ENCODE measurements at places on chromosomes 6 and 20.

- no peak for DNase-seq
These were observed 538.5 kb downstream of the CD83 start for GRCh38 chr6:14656078-14656521.

DNA sequence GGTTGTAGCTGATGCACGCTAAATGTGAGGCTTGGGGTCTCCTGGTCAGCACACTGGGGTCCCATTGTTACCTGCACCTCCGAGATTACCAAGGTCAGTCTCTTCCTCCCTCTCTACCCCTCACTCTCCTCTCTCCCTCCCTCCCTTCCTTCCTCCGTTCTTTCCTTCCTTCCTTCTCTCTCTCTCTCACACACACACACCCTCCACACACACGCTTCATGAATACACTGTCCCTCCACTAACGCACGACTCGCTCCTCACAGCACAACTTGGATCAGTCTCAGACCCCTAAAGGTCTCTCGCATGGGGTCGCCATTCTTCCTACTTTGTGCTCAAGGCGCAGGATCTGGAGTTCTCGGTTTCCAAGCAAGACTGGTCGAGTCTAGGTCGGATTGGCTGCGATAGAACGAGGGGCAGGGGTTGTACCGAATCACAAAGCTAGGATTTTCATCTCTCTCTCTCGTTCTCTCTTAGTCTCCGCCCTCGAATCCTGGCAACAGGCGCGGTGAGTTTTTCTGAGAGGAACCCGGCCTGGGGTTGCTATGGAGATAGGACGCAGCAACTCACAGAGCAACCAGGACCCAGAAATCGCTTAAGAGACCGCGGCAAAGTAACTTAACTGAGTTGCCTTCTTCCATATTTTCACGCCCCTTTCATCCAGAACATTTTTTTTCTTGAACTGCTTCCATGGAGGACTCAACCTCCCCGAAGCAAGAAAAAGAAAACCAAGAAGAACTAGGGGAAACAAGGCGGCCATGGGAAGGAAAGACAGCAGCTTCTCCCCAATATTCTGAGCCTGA lies at the start of gene RSPH4A:
TSS of gene RSPH4A (plus strand) at position 543 of the 800 bp plus-strand sequence. CDS start at position 688, 145 bp downstream.
- DNase-seq: peak; percentile 97

GRCh38 chr6:99736302-99736701 lies 129.7 kb downstream of the PRDM13 start:
- DNase-seq: no peak

GRCh38 chr6:3884007-3884745 lies 35.0 kb downstream of the FAM50B start:
- peak; percentile 76 for DNase-seq

DNA sequence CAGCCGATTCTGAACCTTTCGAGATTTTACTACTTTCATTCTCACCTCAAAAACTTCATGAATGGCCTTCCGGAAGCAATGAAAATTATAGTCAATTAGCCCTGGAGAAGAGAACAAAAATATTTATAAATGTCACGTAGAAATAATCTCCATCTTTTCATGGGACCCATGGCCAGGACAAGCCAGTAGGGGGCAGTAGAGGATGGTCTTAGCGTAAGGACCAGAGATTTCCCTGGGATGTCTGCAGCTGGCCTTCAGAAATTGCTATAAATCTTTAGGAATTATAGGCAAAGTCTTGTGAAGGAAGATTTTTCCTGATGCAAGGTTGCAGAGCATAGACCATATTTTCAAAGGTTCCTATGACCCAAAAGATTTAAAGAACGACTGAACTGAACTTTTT lies 15.6 kb upstream of the UBE2J1 start:
- DNase-seq: peak; percentile 59
